ENCODE measurements at places on chromosomes 11 and 22. TPM values are rescaled to one million over a fixed set of nuclear protein-coding genes. Genes with fewer than 3 reads are reported as not detected.
A peak's percentile ranks its signal among the peaks of the same experiment; 100 is the strongest.

The CAT gene
- total RNA-seq = 609 TPM

The SLC22A8 gene
- not detected for total RNA-seq

The DEFB131B gene
- total RNA-seq = not detected

The OR51T1 gene
- total RNA-seq = not detected

The SPECC1L gene
- 72.0 TPM for total RNA-seq

The CDON gene
- total RNA-seq = 132 TPM

The RFPL3 gene
- total RNA-seq = not detected

The ART1 gene
- total RNA-seq = not detected

The TMPRSS4 gene
- total RNA-seq = 1.1 TPM

DNA sequence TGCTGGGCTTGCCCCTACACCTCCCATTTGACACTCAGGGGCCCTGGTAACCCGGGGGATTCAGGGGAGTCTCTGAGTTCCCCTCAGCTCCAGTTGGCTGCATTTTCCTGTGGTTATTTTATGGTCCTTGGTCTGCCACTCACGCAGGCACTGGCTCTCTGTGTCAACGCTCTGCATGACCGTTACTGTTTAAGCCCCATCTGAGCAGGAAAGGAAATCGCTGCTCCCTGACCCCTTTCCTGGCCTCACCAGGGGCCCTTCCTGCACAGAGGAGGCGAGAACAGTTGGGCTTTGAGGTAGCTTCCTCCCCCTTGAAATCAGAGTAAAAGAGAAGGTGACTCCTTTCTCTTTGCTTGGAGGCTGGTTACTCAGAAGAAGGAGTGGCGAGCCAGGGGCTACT is 2.4 kb downstream of the C1QTNF4 start:
- DNase-seq = no peak

- DNase-seq = no peak
Observed at GRCh38 chr11:27627979-27628378, 72.3 kb downstream of the BDNF start.

DNA sequence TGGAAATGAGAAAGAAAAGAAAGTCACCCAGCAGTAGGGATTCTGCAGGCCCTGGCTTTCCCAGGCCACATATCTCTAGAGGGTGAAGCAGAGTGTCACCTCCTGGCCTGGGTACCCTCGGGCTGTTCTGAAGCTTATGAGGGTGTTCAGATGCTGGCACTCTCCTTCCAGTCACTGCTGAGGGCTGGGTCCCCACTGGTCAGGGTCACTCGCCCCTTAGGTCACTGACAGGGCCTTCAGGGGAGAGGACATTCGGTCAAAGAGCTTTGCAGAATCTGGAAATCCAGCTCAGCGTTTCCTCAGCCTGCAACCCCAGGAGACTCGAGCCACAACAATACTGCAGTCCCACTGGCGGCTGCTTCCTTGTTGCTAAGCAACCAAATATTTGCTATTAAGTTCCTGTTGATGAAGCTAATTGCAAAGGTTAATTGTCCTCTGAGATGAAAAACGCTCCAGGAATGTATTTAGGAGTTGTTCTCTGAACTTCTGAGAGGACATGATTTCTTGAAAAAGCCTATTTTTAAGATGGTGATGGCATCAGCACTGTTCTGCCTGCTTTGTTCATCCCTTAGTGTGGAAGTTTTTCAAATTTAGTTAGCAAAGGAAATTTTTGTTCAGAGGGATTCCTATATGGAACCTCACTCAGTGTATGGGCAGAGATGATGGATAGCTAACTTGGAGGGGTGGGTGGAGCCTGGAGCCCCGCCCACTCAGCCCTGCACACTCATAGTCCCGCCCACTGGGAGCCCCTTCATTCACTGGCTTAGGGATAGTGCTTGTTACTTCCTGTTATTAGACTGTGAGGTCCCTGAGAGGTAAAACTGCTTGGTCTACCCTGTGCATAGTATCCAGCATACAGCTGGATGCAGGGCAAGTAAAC is 109.2 kb downstream of the CSNK2A3 start:
- DNase-seq = no peak

GRCh38 chr22:29750559-29751538 is 16.0 kb downstream of the ZMAT5 start:
- peak; percentile 10 for DNase-seq

- DNase-seq = no peak
Observed at GRCh38 chr11:88212300-88212699, 37.1 kb upstream of the RAB38 start.

DNA sequence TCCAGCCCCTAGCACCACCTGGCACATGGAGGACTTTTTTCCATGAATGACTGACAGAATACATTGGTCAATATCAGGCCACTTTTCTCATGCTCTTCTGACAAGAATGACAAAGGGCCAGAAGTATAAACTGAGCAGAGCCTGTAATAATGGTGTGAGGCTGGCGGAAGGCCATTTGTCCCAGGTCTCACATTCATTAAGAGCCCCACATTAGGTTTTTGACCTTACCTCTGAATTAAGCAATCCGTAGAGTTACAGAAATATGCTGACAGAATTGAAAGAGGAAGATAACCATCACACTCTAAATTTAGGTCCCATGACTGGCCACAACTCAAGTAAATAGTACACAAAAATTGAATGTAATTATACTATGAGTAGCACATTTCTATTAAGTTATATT is 55.2 kb downstream of the SYT9 start:
- no peak for DNase-seq

GRCh38 chr22:41880653-41881052 is 34.2 kb downstream of the SHISA8 start:
- no peak for DNase-seq

GRCh38 chr22:21106000-21106399 is 60.3 kb downstream of the LRRC74B start:
- DNase-seq = no peak

DNA sequence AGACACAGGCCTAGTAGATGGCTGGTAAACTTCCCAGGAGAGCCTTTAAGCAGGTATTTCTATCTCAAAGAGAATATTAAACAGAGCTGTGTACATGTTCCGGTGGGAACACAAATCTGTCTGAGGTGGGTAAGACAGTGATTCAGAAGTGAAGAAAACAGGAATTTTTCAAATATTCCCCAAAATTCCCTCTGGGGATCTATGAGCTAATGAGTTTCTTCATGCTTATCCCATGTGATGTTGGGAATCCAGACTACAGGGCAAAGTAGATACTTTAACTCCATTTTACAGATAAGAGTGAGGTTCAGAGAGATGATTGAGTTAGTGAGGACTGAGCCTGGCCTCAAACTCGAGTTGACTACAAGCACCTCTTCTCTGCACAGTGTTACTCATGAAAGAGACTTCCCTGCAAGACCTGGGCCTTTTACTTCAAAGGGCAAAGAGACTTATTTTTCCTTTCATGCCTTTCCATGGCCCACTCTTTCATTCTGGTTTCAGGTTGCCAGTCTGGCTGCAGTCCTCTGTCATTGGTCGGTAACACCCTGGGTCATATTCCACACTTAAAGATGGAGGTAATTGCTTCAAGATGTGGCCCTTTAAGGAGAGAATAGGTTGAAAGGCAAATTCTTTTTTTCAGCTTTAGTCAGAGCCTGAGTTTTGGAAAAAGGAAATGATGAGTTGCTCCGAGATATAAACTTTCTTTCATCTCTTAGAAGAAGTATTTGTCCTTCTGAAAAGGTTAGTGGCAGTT is 70.1 kb downstream of the CYB5R2 start:
- no peak for DNase-seq

DNA sequence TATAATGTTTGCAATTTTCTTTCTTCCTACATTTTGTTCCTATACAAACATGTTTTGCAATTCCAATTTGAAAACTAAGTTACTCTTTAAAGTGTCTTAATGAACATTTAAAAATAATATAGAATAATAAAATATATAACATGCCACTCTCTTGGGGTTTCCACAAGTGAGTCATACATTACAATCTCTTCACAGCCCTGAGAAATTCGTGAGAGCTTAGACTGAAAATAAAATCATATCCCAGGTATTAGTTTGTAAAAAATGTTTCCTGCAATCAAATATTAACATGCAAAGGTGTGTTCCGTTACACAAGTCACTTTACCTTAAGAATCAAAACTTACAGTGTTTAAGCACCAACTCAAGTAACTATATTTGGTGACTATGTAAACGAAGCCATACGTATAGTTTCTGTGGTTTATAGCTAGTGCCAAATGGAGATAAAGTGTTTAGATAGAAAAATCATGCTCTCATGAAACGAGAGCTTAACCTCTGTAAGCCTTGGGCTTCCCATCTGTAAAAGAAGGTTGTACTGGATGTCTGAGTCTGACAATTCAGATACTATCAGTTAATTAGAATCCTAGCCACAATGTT is 253.6 kb upstream of the ANO3 start:
- DNase-seq = no peak

GRCh38 chr22:46102752-46103151 is 47.6 kb upstream of the PPARA start:
- DNase-seq = no peak

DNA sequence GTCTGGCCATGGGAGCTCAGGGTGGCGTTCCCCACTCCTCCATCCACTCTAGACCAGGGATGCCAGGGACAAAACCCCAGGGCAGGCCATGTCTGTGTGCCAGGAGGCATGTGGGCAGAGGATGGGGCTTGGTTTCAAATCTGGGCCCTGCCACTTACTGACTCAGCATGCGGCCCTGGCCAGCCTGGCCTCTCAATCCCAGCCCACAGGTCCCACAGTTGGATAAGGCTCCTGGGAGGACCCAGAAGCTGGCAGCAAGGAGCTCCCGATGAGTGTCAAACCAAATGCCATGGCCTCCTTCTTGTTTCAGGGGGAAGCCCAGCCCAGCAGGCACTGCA is 1290.4 kb downstream of the BRD1 start:
- no peak for DNase-seq

GRCh38 chr22:30243661-30244060 is 2.9 kb downstream of the LIF start:
- no peak for DNase-seq

GRCh38 chr11:72781313-72782080 is 12.3 kb downstream of the STARD10 start:
- DNase-seq = peak; percentile 45

GRCh38 chr22:17120281-17120680 is 879 bp downstream of the TMEM121B start:
- DNase-seq = peak; percentile 65

GRCh38 chr11:64164392-64165312 is 1.3 kb downstream of the MACROD1 start:
- peak; percentile 62 for DNase-seq

DNA sequence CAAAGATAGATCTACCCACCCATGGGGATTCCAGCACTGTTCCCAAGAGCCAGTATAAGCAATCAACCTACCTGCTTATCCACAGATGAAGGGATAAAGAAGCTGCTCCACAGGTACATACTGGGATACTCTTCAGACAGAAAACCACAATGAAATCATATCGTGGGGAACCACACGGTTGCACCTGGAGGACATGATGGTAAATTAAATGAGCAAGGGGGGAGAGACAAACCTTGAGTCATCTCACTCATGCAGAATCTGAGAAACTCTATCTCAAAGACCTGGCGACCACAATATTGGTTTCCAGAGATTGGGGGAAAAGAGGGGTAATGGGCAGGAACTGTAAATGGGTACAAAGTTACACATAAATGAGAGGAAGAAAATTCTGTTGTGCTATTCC is 14.5 kb downstream of the RGL4 start:
- no peak for DNase-seq

DNA sequence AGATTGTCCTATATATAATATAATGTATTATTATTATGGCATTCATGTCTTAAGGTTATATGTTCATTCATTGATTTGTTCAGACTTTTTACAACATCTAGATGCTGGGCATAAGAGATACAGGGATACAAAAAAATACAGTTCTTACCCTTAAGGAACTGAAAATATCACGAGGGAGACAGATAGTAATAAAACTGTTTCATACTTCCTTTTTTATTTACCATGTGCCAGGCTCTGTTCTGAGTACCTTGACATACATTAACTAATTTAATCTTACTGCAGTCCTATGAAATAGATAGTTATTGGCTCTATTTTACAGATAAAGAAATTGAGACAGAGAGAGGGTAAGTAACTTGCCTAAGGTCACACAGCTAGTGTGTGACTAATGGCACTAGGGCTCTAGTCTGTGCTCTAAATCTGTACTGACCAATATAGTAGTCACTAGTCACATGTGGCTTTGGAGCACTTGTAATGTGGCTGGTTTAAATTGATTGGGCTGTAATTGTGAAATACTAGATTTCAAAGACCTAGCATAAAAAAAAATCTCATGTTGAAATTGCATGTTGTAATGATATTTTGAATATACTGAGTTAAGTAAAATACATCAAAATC is 21.3 kb downstream of the TRIM44 start:
- DNase-seq = no peak

GRCh38 chr11:2806351-2807024 is 79.1 kb downstream of the CDKN1C start:
- peak; percentile 16 for DNase-seq
